Stimulated activated CD8-positive, alpha-beta memory T cell treated with anti-CD3 and anti-CD28 coated beads, Interleukin-4, amount 100 ng/mL, for 24 hours (primary cell): ENCODE measurements at places on chromosomes 1 and 21.

GRCh38 chr1:89555550-89555949 is 30.9 kb downstream of the LRRC8B start:
- DNase-seq: no peak

GRCh38 chr1:8213676-8214075 is 104.2 kb upstream of the SLC45A1 start:
- DNase-seq: no peak

DNA sequence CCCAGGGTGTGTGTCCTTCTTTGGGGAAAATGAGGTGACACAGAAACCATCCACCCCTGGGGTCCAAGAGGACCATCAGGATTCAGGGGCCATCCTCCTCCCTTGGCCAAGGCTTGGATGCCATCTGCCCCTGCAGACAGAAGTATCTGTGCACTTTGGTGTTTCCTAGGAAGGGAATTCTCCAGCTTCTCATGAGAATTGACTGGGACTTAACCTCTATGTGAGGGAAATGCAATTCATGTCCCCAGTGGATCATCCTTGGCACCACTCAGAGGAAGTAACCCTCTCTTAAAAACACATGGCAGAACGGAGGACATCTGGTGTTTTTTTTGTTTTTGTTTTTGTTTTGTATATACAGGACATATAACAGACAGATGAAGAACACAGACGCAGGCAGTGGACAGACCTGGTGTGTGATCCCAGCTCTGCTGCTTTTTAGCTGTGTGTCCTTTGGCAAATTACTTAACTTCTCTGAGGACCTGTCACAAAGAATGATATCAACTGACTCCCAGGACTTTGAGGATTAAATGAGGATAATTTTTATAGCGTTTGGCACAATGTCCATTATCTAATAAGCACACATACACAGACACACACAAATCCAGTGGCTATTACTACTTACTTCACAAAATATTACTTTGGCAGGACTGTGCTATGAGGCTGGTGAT is 3.8 kb downstream of the TNN start:
- no peak for DNase-seq

- no peak for DNase-seq
Observed at GRCh38 chr1:77407738-77408375, 126.0 kb downstream of the AK5 start.

- DNase-seq: peak; percentile 96
Observed at GRCh38 chr1:92831762-92832536, at the start of gene RPL5. Gene RPL5 (plus strand): TSS chr1:92832040. CDS start chr1:92832115, 75 bp downstream.

DNA sequence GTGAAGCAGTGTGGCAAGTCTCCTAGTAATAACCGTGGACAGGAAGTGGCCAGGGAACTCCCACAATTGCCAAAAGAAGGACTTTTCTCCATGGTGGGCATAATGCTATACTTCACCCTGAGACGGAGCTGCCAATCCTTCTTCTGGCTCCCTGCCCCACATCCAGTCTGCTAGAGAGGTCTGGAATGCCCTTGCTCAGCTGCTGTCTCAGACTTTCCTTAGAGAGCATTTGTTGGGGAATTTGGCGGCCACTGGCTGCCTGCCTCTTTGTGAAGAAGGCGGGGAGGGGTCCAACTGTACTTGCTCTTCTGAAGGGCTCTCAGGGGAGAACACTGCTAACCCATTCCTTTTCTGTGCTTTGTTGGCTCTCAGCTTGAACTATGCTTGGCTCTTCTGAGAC is 123.7 kb upstream of the EDN2 start:
- no peak for DNase-seq
